NCI-H1417 (cell line): ENCODE measurements at places on chromosomes 4 and X.

- no peak for DNase-seq
Measured at GRCh38 chr4:3435686-3435956, 6.1 kb upstream of the HGFAC start.

- peak; percentile 40 for DNase-seq
Measured at GRCh38 chrX:14528629-14529289, 577 bp upstream of the GLRA2 start.

DNA sequence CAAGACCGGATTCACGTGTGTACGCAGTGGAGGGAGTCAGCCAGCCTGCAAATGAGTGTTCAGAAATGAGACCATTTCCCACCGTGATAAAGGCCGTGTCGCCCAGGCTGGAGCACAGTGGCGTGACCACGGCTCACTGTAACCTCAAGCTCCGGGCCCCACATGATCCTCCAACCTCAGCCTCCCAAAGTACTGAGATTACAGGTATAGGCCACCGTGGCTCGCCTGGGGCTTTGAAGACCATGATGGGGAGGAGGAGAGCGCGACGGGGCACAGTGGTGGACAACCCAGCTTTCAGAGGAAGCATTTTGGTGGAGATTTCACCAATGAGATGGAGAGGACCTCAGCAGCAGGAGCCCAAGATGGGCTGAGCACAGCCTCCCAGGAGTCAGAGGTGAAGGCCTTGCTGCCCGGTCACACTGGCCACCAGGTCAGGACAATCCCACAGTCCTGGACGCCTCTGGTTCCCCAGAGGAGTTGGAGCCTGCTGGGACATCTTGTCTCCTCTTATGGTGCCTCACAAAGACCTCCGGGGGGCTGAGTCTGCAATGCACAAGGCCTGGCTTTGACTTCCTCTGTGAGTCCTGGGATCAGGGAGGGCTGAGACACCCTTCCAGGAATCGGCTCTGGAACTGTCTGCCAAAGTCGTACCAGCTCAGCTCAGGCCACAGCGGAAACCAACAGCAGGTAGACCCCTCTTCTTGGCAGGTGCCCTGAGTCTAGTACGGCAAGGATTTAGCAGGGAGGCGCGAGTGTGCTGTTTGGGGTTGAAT lies 22.4 kb upstream of the MXD4 start:
- no peak for DNase-seq

GRCh38 chr4:158936238-158936637 lies 166.6 kb upstream of the RAPGEF2 start:
- DNase-seq = no peak

- DNase-seq = no peak
Measured at GRCh38 chr4:177519481-177520260, 77.4 kb upstream of the AGA start.

DNA sequence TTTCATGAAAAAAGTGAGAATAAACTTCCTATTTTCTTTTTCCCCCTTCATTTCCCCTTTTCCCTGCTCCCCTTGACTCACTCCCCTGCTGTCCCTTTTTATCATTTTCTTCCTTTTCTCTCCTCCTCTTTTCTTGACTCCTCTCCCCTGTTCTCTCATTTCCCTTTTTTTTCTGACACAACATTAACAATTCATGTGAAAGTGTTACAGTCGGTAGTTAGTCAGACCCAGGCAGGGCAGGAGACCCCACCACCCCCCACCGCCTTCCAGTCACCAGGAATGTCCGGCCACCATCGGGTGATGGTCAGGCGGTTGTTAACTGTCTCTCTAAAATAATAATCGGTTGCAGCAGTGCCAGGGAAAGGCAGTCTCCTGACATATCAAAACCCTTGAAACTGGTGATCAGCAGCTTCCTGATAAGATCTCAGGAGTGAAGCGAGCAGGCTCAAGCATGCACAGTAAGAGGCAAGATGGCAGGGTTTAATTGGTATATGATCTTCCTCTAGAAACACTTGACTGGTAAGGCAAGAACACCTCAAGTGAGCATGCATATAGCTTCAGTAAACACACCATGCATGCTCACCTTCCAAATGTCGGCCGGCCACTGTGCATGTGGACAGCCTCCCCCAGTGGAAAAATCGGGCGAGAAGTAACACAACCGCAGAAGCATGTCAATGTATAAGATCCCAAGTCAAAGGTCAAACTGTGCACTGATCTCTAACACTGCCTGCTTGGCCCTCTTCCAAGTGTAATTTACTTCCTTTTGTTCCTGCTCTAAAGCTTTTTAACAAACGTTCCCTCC lies 191.4 kb downstream of the NDST4 start:
- peak; percentile 64 for DNase-seq

GRCh38 chr4:121784975-121785374 lies 16.1 kb upstream of the EXOSC9 start:
- no peak for DNase-seq

DNA sequence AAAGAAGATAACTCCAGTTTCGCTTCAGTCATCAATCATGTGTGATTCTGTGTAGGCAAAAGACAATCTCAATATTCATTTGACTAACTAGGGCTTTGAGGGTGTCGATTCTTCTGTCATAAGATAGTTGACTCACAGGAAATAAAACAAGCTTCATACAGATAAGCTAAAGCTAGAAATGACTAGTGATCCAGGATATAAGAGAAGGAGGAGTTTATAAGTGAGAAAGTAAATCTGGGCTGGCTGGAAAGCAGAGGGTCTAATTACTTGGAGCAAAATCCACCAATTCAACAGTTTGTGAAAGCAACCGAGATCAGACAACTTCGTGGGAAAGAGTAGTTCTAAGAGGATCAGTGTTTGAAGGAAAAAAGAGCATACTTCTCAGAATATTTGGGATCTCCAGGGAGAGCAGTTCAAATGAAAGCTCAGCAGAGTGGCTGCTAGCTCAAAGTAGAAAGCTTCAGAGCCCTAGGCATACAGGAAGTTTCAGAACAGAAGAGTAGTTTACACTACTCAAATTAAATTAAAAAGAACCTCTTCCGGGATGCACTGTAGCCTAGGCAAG lies 429.3 kb downstream of the INPP4B start:
- DNase-seq = no peak

GRCh38 chrX:111360839-111361238 lies 51.2 kb downstream of the DCX start:
- DNase-seq = peak; percentile 37

- no peak for DNase-seq
Measured at GRCh38 chr4:181855307-181855706, 387.9 kb upstream of the TENM3 start.

DNA sequence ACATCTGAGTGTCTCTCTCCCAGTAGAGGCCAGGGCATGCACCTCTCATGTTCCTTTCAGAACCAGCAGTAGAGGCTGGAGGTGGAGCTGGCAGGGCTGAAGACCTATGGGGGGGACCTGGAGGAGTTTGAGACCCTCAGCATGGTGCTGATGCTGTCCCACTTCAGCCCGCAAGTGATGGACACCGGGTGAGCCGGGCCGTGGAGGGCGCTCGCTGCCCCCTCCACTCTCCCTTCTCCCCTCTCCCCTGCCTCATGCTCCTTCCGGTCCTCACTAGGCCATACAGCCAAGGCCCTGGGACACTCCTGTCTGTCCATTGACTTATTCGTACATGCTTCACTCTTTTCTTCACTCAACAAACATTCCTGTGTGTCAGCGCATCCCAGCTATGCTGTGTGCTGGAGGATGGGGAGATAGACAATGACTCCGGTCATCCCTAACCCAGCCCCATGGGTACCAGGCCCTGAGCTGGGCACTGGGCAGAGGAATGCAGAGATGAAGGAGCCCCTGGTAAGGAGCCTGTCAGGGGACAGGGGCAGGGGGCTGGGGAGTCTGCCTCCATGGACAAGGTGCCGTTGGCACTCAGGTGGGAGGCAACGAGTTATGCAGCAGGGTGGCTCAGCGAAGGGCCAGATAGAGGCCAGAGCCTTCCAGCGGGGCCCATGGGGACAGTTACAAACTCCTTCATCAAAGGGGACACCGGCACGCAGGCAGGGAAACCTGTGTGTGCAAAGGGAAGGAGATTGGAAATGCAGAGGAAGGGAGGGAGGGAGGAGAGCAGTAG lies 28.4 kb upstream of the WFS1 start:
- no peak for DNase-seq

- DNase-seq = no peak
Measured at GRCh38 chr4:104129243-104129642, 365.5 kb downstream of the CXXC4 start.

DNA sequence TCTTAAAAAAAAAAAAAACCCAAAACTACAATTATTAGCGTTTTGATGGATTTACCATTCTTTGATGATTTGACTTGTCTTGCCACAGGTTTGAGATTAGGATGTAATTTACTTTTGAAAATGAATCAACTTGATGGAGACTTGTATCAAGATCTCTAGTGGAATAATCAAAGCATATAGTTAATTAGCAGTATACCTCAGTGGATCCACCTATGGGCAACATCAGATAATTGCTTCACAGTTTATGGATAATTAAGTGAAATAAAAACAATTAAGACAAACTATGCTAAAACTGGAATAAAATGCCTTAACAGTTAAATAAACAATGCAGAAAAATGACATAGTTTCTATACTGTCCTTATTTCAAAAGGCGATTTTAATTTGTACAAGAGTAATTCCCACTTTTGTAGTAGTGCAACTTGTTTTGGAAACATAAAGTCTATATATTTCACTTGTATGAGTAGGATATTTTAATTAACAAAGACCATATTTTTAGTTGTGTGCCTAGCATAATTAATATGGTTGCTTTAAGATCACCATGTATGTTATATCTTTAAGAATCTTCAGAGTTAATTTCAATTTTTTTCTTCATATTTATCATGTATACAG lies 4.2 kb downstream of the CPEB2 start:
- DNase-seq = no peak

GRCh38 chr4:81622028-81622427 lies 150.3 kb upstream of the RASGEF1B start:
- no peak for DNase-seq

- DNase-seq = no peak
Measured at GRCh38 chrX:31233941-31234496, 162.2 kb upstream of the FTHL17 start.

DNA sequence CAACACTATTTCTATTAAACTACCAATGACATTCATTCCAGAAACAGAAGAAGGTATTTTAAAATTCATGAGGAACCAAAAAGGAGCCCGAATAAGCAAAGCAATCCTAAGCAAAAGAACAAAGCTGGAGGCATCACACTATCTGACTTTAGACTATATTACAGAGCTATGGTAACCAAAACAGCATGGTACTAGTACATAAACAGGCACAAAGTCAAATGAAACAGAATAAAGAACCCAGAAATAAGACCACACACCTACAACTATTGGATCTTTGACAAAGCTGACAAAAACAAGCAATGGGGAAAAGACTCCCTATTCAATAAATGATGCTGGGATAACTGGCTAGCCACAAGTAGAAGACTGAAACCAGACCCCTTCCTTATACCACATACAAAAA lies 122.3 kb downstream of the ITIH6 start:
- no peak for DNase-seq

GRCh38 chrX:101693476-101693875 lies 33.8 kb upstream of the ARMCX2 start:
- no peak for DNase-seq

- no peak for DNase-seq
Measured at GRCh38 chr4:154014407-154015321, 225.8 kb upstream of the SFRP2 start.

DNA sequence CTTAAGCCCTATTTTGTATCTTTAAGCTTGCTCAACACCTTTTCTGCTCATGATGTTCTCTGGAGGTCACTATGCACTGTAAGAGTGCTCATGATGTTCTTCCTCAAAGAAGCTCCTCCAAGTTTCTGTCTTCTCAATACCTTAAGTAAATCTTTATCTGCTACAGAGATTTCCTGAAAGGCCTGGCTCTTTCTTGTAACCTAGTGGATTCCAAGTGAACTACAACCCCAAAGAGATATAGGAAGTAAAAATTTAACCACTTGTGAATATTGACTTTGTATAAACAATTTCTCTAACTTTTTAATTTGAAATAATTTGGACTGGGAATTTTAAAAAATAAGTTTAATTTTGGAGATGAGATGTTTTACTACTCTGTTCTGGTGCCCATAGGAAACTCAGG lies 39.3 kb upstream of the XK start:
- DNase-seq = no peak

DNA sequence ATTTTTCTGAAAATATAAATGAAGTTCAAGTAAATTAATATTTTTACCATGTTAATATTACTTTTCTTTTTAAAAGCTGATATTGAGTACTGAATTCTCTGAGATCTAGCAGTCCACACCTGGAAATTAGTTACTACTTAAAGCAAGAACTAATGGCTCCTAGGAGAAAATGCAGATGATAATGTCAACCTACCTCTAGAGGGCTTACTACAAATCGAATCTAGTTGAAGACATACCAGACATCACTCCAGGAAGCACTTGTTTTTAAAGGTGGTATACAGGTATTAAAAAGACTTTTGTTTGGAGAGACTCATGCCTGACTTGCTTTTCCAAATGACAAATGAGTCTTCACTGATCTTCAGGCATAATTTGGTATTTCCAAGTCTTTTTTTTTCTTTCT lies 516.4 kb upstream of the BOD1L1 start:
- DNase-seq = no peak

GRCh38 chrX:40329616-40330015 lies 231.9 kb upstream of the BCOR start:
- DNase-seq = no peak

DNA sequence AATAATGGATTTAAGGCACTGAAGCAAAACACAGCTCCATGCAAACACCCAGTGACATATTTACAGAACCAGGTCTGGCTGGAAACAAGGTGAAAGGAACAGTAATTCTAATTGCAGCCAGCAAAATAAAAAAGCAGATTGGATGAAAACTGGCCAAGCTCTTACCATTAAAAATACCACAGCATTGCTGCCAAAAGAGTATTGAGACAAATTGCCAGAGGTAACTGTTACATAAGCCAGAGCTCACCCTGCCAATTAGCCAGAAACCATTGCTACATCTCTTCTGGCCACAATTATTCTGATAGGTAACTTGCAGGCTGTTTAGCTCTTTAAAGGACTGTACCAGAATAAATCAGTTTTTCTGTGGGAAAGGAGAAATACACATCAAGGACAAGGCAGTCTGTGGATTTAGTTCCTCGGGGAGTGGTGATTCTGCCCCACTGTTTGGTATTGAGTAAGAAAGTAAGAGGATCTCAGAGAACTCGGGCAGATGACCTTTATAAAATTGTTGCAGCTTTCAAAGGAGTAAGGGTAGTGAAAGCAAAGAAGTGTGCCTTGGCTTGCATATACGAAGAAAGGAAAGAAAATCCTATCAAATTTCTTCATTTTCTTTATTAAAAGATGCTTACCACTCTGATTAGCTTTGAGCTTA lies 369.5 kb downstream of the PPP3CA start:
- no peak for DNase-seq

GRCh38 chr4:150337734-150338133 lies 244.2 kb upstream of the MAB21L2 start:
- DNase-seq = no peak

DNA sequence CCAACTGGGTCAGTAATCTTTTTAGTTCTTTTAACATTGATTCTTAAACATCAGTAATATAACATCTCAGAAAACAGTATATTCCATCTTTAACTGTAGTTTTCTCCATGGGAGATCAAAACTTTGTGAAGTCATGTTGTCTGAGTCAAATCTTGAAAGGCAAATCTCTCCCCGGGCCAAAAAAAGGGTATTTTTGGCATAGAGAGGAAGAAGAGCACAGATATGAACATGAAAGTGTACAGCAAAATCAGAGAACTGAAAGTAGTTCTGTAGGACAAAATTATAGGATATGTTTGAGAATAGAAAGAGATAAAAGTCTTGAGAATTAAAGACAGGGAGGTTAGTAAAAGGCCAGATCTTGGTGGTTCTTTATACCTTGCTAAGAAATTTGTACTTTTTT lies 176.4 kb upstream of the GYPA start:
- no peak for DNase-seq

- no peak for DNase-seq
Measured at GRCh38 chr4:141497627-141498026, 138.8 kb upstream of the IL15 start.
